ENCODE measurements at places on chromosomes 1 and 21.

DNA sequence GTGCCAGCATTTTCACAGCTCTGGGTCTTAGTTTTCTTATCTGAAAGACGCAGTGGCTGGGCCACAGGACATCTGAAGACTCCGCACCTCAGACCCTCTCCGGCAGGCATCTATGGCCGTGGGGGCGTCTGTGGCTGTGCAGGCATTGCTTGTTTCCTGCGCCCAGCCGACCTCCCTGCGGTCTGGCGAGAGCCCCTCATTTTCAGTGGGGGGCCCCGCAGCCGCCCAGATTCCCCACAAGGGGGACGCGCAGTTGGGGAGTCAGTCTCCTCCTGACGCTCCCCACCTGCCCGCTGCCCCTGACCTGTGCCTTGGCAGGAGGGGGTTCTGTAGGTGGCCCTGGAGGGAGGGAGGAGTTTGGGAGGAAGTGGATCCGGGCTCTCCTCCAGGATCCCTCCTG lies 3.5 kb upstream of the TFF1 start:
- no peak for DNase-seq

- no peak for DNase-seq
Measured at GRCh38 chr1:209882942-209883340, 55.1 kb upstream of the SYT14 start.

GRCh38 chr1:182587666-182588499 lies 1.2 kb downstream of the RNASEL start:
- no peak for DNase-seq

DNA sequence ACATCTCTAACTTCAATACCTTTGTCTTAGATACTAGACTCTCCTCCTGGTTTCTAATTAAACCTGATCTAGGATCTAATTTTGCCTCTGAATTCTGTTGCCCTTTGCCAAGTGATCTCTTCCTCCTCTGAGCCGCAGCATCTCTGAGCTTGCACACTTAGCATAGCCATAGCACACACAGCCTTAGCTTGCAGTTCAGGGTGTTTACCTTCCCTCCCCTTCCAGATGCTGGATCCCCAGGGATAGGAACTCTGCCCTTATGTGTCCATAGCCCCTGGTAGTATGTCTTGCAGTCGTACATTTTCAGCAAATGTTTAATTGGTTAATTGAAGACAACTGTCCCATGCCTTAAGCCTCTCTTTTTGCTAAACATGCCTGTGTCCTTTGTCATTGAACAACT lies 30.3 kb downstream of the SELL start:
- DNase-seq, result no peak

- no peak for DNase-seq
Measured at GRCh38 chr1:175267716-175268416, 75.3 kb upstream of the KIAA0040 start.

DNA sequence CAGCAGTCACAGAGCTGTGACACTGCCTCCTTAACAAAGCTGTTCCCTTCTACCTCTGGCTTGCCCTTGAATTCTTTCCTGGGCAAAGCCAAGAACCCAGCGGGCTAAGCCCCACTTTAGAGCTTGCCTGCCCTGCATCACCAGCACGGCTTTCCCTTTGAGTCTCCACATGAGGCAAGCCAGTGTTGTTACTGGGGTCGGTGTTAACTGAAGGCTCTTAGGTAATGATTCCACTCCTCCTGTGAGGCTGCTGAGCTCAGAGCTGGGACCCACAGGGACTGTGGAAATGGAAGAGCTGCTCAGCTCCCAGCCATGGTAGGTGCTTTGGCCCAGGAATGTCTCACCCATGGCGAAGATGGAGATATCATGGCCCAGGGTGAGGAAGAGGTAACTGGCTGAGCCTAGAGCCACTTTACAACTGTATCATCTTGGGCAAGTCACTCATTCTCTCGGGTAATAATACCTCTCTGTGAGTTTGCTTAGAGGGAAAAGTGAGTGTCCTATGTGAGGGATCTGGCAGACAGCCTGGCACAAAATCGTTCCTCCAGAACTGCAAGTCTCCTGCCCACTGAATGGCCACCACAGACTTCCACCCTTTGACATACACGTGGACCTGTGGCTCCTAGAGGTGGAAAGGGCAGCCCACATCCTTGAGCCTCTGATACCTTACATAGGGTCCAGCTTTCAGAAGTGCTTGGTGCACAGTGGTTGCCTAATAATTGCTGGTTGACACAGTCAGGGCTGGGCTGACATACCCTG lies 654.1 kb downstream of the PTPRU start:
- no peak for DNase-seq

- no peak for DNase-seq
Measured at GRCh38 chr1:30768159-30768829, 10.7 kb upstream of the LAPTM5 start.

- DNase-seq, result no peak
Measured at GRCh38 chr1:235642943-235643371, 6.6 kb downstream of the GNG4 start.

DNA sequence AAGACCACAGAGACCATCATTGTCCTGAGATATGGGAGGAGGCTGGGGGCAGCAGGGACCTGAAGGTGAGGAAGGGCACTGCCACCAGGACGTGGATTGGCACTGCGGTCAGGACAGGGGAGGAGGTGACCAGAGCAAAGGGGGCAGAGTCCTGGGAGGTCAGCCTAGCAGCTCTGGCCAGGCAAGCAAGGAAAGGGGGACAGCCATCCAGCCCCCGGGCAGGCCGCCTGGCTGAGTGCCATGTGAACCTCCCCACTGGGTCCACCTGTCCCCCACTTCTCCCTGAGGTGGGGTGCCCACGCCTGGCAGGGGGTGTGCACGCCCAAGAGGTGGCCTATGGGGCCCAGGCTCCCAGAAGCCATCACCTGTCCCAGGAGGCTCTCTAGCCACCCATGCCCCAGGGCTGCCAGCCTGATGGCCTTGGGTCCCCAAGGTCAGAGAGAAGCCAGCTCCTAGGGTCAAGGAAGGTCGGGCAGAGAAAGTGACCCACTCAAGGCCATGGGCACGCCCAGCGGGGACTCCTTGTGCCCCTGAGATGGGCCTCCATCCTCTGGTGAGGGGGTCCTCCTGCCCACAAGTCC lies 17.6 kb upstream of the PTTG1IP start:
- DNase-seq, result no peak

DNA sequence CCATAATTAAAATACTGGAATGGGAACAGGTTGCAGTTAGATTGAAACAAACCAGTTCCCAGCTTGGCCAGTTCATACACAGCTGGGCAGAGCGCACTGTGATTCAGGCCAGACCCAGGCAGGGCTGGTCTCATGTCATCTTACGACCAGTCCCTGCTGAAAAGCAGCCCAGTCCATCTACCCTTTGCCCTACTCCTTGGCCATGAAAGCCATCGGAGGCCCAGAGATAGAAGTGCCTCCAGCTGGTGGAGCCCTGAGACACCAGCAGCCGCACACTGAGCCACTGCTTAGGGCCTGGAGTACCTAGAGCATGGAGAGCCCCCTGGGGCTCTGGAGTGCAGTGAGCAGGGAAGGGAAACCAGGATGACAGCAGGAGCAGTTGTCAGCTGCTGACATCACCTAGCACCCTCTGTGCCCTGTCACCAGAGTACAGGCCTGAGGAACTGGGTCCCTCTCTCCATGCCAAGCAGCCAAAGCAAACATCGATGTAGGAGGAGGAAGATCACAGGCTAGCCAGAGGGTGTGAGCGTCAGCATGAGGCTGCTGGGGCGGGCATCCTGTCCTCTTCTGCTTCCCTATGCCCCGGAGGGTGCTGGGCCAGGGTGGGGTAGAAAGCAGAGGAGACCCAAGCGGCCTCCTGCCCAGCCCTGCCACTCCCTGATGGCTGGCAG lies 34.2 kb upstream of the TMEM125 start:
- DNase-seq, result peak; percentile 85

GRCh38 chr1:41239988-41240610 lies 2.0 kb downstream of the SCMH1 start:
- DNase-seq, result peak; percentile 11

DNA sequence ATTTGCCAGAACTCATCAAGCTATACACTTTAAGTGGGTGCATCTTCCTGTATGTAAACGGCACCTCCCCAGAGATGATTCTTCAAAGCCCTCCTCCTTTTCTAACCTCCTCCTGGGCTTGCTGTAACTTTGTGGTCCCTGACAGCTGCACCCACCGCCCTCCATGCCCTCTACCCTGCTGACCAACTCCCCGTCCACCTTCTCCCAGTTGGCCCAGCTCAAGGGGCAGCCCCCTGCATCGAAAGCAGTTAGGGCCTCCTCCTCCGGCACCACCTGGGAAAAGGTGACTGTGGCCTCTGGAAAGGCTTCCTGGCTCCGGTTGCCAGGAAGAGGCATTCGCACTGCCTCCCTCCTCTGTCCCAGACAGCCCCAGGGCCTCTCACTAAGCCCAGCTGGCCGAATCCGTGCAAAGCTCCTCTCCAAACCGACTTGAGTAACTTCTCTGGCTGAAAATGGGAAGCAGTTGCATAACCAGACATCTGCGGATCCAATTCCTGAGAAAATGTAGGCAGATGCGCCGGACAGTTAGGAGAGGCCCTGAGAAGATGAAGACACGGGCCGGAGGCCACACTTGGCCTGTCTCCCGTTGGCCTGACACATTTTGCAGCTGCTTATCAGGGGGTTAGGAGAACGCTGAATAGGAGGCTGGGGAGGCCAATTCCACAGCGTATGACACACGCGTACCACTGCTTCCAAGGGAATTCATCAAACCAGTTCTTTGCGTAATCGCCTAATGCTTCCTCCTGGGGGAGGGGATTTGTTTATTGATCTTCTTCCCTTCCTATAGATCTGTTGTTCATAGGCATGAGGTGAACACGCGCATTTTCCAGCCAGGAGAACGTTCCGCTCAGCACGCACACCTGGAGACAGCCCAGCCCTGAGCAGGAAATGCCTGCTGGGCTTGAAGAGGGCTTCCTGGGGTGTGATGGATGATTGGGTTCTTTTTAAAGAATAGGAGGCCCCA lies 48.7 kb upstream of the COL6A2 start:
- peak; percentile 92 for DNase-seq

- no peak for DNase-seq
Measured at GRCh38 chr21:35338881-35339632, 290.0 kb upstream of the RUNX1 start.

DNA sequence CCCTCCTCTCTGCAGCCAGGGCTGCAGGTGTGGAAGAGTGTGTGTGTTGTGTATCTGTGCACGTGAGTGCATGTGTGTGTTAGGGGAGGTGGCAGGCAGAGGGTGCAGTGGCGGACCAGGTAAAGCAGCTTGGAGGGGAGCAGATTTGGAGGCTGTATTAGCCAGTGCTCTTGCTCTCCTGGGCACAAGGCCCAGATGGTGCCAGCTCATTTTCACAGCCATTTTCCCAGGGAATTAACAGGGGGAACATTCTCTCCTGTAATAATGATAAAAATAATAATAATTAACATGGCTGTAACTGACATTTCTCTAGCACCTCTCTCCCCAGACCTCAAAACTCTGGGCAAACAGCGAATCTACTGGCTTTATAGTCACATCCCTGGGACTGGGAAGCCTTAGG lies 43.6 kb downstream of the LRRN2 start:
- DNase-seq, result no peak

- peak; percentile 8 for DNase-seq
Measured at GRCh38 chr1:63991685-63992084, 211.7 kb upstream of the UBE2U start.

- DNase-seq, result no peak
Measured at GRCh38 chr1:198494139-198494538, 46.3 kb downstream of the ATP6V1G3 start.

DNA sequence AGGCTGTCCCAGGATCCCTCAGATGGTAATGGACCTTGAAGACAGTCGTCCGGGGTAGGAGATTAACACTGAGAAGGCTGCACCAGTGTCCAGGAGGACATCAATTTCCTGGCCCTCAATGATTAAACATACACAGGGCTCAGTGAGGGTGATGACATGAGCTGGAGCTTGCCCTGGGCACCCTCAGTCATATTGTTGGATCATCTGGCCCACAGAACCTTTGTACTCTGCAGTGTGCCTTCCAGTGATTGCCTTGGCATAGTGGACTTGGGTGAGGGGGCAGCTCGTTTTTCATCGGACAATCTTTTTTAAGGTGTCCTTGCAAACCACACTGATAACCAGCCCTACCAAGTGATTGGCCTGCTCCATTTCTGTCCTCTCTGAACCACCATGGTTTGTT lies 111.1 kb upstream of the SGIP1 start:
- DNase-seq, result no peak

GRCh38 chr1:19084206-19084738 lies 125.8 kb downstream of the UBR4 start:
- DNase-seq, result no peak

GRCh38 chr1:210715072-210715471 lies 386.4 kb downstream of the HHAT start:
- no peak for DNase-seq

- DNase-seq, result no peak
Measured at GRCh38 chr1:226691247-226691646, 47.8 kb downstream of the ITPKB start.

GRCh38 chr1:58922302-58923089 lies 138.6 kb upstream of the JUN start:
- no peak for DNase-seq

GRCh38 chr1:225979421-225979820 lies 19.7 kb downstream of the SDE2 start:
- no peak for DNase-seq

- DNase-seq, result no peak
Measured at GRCh38 chr1:184910691-184911091, 63.6 kb downstream of the NIBAN1 start.

- no peak for DNase-seq
Measured at GRCh38 chr1:3093898-3094626, 25.1 kb downstream of the PRDM16 start.

DNA sequence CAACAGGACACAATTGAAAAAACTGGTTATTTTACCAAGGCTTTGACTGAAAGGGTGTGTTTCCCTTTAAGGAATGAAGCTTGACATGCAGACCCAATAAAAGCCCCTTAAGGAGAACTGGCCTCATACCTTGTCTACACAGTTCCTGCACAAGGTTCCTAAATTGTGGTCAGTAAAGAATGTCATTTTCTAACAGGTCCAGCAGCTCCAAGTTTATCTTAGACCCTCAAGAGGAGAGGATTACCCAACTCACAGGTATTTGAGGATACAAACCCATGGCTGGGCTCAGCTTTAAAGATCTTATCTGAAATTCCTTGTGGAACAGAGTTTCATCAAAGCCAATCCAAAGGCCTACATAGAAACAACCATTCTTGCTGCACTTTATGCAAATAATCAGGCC lies 31.4 kb upstream of the CBR3 start:
- DNase-seq, result no peak

- DNase-seq, result no peak
Measured at GRCh38 chr1:24175033-24175755, 11.9 kb downstream of the IFNLR1 start.

DNA sequence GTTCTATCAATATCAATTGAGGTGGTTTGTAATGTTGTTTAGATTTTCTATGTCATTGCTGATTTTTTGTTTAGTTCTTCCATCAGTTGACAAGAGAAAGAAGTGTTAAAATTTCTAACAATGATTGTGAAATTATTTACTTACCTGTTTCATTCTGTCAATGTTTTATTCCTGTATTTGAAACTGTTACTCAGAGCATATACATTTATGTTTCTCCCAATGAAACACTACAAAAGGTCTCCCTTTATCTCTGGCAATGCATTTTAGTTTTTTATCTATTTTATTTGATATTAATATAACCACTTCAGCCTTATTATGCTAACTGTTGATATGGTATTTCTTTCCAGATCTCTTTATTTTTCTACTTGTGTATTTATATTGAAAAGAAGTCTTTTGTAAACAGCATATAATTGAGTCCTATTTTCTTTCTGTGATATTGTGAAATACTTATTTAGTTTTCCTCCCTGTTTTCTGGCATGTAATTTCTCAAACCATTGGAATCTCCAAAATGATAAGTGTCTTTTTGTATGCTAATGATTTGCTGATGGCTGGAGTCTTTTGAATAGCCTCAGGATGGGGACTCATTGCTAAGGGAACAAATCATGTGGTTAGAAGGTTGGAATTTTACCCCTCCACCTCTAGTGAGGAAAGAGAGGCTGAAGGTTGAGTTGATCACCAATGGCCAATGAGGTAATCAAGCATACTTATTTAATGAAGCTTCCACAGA lies 122.0 kb downstream of the ADSS2 start:
- no peak for DNase-seq

All from NCI-H345 (cell line).